Stimulated activated effector memory CD8-positive, alpha-beta T cell treated with anti-CD3 and anti-CD28 coated beads, Interleukin-12 subunit alpha, Interleukin-12 subunit beta, amount 100 ng/mL, for 72 hours (primary cell): ENCODE measurements at places on chromosomes 12 and 14.

GRCh38 chr14:105197211-105197641 lies 16.1 kb upstream of the NUDT14 start:
- no peak for DNase-seq

GRCh38 chr14:68894802-68895703 lies 84.0 kb downstream of the ACTN1 start:
- DNase-seq: no peak

- no peak for DNase-seq
These were observed 64.4 kb downstream of the FBXL14 start for GRCh38 chr12:1529862-1530591.

- no peak for DNase-seq
These were observed 393.5 kb downstream of the CCDC91 start for GRCh38 chr12:28583701-28584261.

DNA sequence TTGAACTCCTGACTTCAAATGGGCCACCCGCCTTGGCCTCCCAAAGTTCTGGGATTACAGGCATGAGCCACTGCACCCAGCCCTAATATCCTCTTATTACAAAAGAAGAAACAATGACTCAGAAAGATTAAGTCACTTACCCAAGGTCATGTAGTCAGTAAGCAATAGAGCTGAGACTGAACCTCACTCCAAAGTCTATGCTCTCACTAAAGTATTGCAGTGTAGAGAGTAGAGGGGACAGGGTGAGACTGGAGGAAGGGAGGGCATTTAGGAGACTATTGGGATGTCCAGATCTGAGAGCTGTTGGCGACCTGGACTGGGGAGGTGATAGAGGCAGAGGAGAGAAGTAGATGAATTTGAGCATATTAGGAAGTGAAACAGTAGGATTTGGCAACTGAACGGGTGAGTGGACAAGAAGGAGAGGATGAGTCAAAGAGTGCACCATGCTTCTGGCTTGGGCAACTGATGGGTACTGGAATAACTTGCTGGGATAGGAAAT lies 11.8 kb downstream of the P2RX7 start:
- no peak for DNase-seq

GRCh38 chr12:26469421-26470180 lies 274.2 kb downstream of the SSPN start:
- DNase-seq: no peak

GRCh38 chr12:40870981-40871380 lies 178.7 kb downstream of the CNTN1 start:
- no peak for DNase-seq

- no peak for DNase-seq
These were observed 33.7 kb upstream of the DLK1 start for GRCh38 chr14:100692859-100693558.

GRCh38 chr14:76698631-76699030 lies 62.6 kb upstream of the VASH1 start:
- no peak for DNase-seq

DNA sequence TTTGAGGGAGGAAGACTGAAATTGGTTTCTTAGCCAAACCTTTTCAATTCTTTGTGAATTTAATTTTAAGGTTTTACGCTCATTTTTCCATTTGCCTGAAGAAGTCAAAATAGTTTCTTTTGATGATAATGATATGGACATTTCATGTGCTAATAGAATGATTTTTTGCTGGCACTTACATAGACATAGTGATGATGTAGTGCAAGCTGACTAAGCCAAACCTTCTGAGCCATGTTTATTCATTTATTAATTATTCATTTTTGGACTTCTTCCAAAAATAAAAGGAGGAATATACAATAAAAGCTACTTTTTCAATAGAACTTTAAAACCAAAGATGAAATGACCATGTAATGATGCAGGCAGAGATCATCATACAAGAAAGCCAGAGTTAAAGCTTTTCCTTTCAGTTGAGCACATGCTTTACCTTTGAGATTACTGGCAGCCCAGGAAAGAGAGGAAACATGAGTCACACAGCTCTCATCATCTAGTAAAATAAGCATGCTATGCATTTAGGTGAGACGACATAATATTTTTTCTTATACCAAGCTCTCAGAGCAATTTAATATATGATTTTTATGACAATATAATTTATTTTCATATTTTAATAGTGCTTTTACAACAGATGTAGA lies 24.8 kb downstream of the KCNA1 start:
- DNase-seq: no peak

- no peak for DNase-seq
These were observed 50.5 kb downstream of the KRT80 start for GRCh38 chr12:52141306-52141705.
